Activated CD8-positive, alpha-beta memory T cell treated with anti-CD3 and anti-CD28 coated beads for 4 hours (primary cell): ENCODE measurements at places on chromosomes 2 and 18.

DNA sequence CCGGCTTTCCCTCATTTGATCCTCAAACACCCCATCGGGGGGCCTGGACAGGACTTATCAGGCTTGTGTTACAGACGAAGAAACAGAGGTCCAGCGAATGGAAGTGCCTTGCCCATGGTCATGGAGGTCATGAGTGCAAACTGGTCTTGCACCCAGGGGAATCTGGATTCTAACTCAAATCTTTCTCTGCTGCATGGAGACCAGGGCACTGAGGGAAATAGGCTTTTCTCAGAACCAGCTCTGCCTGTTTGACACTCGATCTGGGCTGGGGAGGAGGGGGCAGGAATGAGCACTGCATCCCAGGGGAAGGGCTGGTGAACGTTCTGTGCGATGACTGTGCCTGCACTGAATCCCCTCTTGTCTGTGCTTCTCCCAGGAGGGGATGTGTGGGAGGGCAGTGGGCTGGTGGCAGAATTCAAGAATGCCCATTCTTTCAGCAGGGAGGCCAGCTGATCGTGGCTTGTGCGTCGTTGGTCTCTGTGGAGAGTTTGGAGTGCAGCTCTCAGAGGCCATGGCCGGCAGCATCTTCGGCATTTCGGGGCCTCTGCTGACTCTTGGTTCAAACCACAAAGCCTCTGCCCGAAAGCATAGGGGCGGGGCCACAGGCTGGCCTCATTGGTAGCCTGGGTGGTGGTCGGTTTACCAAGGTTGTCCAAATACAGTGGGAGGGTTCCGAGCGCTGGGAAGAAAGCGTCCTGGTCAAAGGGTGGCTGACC, 171.6 kb downstream of the DDX1 start:
- no peak for DNase-seq

DNA sequence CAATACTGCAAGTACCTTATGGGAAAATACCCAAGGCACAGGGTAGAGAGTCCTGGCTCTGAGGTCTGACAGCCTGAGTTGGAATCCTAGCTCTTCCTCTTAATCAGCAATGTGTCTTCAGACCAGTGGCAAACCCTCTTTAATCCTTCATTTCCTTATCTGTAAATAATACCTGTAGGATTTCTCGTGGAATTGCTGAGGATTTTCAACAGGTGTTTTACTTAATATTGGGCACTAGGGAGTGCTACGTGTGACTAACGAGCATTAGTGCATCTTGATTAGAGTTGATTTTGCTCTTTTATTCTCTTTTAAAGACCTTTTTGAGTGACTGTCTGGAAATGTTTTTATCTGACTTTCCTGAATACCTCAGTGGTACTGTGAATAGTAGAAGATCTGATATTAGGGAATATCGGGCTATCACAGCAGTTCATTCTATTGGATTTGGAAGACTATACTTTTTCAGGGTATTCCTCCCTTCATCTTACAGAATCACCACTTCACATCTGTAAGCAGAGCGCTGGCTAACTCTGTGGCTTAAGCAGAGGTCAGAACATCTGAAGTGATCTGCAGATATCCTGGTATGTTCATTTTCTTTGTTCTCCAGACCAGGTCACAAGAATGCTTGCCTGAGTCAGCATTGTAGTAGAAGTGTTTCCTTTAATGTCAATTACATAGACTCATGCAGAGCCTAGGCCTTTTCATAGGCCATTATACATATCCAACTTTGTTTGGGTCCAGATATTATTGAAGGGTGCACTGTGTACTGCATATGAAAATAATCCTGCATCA, 49.1 kb downstream of the ARHGAP28 start:
- DNase-seq = no peak

- no peak for DNase-seq
These were observed 13.2 kb upstream of the TANK start for GRCh38 chr2:161146996-161147395.

GRCh38 chr18:79947054-79947755, 4.2 kb downstream of the SLC66A2 start:
- DNase-seq = no peak

GRCh38 chr2:239084007-239084406, 236.1 kb downstream of the TWIST2 start:
- DNase-seq = no peak

DNA sequence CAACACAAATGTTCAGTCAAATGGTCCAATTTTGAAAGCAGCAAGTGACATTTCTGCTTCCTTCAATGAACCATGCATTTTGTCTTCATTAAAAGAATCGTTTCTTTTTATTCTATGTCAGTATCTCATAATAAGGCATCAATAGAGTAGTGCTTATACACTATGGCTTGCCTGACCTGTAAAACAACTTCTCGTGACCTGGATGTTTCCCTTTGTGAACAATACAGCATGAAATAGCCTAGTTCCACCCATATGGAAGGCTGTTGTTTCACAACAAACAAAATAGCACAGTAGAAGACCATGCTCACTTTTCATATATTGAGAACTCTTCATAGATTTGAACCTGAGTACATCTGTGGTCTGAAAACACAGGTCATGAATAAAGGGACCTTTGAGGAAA, 104.3 kb upstream of the PIK3C3 start:
- DNase-seq = no peak

DNA sequence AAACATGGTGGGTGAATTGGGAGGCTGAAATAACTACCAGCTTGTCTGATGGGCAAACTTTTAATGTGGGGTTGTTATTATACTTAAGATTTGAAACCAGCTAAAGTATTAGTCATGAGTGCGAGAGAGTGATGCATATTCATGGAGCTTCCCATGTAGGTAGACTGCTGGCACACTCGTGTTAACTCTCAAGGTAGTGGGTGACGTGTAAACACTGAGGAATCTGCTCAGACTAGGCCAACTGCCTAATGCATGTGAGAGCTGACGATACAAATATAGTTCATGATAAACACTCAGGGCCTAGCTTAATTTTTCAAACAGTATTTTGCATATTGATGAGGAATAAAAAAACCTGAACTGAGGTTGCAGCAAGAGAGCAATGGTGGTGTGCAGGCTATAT, 1165.7 kb upstream of the PIK3C3 start:
- no peak for DNase-seq

- DNase-seq = no peak
These were observed 160.9 kb downstream of the MYO5B start for GRCh38 chr18:50034029-50034428.

DNA sequence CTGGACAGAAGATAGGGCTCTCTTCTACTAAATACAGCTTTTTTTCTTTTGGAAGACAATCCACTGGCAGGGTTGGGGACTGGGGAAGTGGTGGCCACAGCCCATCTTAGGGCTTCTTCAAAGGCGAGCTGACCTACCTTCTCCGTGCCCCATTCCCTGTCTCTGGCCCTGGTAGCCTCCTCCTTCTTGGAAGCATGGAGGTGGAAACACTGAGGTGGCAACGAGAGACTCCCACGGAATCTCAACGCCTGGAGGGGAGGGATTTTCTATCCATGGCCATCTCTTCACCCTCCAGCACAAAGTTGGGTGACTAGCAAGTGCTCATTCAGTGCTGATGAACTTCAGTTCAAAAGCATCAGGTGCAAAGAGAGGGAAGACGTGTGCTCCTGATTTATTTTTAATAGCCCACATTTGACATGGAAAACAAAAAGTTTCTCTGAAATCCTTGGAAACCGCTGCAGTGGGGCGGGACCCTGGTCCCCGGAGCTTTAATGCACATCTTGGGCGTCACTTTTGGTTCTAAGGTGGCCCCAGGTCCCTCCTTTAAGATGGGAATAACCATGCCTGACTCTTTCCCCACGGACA, 633 bp upstream of the ARMC9 start:
- DNase-seq = no peak

DNA sequence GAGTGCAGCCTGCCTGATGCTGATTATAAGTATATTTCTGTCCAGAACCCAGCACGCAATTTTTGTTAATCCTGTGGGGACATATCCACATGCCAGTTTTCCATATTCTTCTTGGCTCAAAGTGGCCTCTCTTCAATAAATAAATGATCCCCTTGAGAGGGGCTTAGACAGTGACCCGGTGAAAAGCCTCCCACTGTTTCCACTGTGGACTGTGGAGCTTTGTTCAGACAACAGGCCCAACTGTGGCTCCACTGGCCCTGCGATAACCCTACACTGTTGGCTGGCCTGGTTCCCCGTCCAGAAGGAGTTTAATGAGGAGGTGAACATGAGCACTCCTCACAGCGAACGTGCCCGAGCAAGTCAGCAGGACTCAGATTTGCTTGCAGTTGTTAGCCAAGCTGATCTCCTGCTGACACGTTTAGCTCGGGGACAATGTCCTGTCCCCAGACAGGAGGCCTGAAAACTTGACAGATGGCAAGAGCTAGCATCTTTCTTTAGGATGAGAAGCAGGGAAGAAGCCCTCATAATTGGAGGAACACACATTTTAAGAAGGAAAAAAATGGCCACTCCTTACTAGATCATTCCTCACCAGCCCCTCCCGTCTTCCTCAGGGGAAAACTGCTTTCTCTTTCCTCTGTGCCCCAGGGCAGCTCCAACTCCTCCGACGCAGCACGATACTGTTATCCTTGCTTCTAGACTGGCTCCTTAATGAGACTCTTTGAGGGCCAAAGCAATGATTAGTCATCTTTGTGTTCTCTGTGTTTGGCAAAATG, 20.0 kb upstream of the MTCL1 start:
- no peak for DNase-seq

GRCh38 chr2:129915303-129915840, 64.1 kb upstream of the RAB6C start:
- no peak for DNase-seq

DNA sequence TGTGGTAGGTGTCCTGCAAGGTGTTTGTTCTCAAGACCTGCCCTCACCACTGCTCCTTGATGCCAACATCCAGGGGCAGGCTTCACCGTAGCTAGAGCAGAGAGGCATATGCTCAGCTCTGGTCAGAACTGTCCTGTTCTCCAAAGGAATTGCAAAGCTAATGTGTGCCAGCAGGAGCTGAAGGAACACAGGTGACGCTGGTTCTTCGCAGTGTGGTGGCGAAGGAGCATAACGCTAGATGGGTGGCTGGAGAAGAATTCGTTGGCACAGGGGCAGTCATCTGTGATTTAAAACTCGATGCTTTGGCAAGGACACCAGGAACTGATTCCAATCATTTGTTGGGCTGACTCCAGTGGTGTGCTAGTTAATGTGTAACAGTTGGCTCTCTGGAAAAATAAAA, 11.4 kb upstream of the PER2 start:
- no peak for DNase-seq

- DNase-seq = no peak
These were observed 19.6 kb downstream of the ASB1 start for GRCh38 chr2:238446371-238446770.

GRCh38 chr2:61736953-61737352, 116.9 kb downstream of the FAM161A start:
- no peak for DNase-seq

- no peak for DNase-seq
These were observed 1104.4 kb upstream of the CRIM1 start for GRCh38 chr2:35251156-35251555.

GRCh38 chr2:218980735-218981389, 4.1 kb downstream of the FEV start:
- no peak for DNase-seq
